ENCODE measurements at places on chromosomes 7 and 10.

- DNase-seq, result no peak
Observed at GRCh38 chr10:33509231-33509831, 174.9 kb upstream of the NRP1 start.

DNA sequence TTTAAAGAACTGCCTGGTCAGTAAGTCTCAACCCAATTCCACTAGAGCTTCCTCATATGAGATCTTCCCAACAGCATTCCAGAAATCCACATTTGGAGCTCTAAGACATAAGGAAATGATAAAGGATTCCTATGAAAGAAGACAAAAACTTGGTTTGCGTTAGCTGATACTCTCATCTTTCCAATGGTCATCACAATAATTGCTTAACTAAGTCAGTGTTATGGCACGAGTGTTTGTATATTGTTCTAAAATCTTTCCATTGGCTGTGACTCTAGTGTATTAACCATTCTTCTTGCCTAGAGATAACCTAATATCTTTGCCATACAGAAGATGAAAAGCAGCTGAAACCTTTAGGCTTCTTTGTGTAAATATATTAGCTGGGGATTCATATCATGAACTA, 289.0 kb downstream of the SNX13 start:
- no peak for DNase-seq

DNA sequence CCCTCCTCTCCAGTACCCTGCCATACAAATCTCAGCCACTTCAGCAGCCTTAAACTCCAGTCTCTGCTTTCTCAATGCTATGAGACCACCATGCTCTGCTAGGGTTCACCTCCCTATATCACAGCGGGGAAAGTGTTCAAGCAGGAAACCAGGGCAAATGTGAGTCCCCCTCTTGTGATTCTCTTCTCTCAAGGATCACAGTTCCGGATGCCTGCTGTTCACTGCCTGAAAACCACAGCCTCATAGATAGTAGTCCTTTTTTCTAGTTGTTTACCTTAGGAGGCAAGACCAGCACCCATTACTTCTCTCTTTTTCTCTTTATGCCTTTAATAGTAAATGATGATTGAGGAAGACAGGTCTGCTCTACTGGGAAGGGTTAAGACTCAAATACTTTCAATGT, 100.8 kb downstream of the SGMS1 start:
- DNase-seq, result no peak

DNA sequence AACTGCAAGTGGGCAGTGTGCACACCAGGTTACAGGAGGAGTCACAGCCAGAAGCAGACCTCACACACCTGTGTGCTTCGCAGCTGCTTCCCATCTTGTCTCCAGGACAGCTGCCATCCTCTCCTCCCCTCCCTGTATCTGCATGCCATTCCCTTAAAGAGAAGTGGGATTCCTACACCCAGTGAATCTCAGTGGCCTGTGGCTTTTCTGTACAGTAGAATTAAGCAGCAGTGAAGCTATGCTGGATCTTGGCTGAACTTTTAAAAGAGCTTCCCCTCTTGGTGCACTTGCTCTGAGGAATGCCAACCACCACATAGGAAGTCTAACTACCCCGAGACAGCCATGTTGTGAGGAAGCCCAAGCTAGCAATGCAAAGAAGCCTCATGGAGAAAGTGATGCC, 236.5 kb upstream of the ZMIZ1 start:
- DNase-seq, result no peak

DNA sequence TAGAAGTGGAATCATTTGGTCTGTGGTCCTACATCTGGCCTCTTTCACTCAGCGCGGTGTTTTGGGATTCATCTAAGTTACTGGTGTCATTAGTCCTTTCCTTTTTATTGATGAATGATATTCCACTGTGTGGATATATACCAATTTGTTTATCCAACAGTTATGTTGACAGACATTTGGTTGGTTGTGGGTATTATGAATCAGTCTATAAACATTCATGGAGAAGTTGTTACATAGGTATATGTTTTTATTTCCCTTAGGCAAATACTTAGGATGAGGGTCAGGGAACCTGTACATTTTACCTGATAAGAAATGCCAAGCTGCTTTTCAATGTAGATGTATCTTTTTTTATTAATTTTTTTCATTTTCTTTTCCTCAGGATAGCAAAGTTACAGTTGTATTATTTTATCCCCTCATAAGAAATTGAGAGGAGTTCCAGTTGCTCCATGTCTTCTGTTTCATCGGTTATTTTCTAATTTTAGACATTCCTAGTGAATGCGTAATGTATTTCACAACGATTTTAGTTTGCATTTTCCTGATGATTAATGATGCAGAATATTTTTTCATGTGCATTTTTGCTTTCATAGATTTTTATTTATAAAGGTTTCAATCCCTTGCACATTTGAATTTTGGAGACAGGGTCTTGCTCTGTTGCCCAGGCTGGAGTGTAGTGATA, 203.8 kb upstream of the SH2B2 start:
- DNase-seq, result no peak

DNA sequence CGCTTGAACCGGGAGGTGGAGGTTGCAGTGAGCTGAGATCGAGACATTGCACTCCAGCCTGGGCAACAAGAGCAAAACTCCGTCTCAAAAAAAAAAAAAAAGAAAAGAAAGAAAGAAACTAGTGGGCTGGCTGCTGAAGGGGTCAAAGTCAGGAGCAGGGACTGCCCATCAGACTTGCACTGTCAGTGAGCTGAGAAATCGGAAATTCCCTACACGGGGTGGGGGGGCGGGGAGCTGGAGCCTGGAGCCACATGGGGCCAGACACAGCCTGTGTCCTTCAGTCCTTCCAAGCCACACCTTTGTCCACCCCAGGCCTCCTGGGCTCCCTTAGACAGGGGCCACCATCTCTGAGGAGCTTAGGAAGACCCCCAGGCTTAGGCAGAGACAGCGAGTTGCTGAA, 34.5 kb downstream of the SRRM3 start:
- no peak for DNase-seq

- no peak for DNase-seq
Observed at GRCh38 chr10:93512565-93512964, 16.2 kb downstream of the CEP55 start.

DNA sequence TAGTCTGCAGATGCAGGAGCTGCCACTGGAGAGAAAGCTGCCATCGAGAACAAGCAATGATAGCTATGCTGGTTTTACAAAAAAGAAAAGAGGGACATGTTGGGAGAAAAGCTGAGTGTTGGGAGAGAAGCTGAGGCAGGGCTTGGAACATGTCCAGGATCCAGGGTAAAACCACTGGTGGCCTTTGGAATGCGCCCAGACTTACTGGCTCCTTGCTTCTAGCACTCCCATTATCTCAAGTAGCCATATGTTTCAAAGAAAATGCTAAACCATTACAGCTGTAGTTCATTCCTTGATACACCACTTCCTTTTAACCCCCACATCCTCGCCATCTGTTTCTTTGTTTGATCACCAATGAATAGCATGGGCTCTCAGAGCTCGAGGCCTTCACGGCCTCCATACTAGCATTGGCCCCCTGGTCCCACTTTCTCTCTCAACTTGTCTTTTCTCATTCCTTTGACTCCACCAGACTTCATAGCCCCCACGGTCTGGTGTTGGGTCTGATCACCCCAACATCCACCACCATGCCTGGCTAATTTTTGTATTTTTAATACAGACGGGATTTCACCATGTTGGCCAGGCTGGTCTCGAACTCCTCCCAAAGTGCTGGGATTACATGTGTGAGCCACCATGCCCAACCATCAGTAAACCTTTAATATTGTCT, 23.8 kb upstream of the PLAC9 start:
- no peak for DNase-seq

DNA sequence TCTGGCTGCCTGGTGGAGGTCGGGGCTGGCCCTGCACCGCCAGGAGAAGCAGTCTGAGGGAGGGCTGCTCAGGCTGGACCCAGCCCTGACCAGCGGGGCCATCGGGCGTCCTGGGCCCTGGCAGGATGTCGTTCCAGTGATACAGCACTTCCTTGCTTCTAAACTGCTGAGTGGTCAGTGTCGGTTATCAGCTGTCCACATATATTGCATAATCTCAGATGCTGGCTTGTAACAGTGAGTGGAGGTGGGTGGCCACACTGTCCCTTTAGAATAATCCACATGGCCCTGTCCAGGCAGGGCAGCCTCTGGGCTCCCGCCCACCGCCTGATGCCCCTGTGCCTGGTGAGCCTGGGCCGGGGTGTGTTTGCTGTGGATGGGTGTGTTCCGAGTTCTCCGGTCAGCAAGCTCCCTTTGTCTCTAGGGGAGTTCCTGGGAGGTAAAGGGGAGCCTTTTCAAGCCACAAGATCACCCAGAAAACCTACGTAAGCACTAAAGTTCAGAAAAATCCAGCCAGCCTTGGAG, 86.1 kb downstream of the LHPP start:
- no peak for DNase-seq

GRCh38 chr7:48636391-48637015, 287.8 kb upstream of the CDC14C start:
- no peak for DNase-seq

Data from NK-92 treated with Interleukin-12 subunit alpha and Interleukin-12 subunit beta, amount 100 ng/mL, for 24 hours (cell line).